ENCODE measurements at places on chromosomes 7 and 10.

GRCh38 chr7:52917982-52918578 is 117.4 kb upstream of the POM121L12 start:
- no peak for DNase-seq

DNA sequence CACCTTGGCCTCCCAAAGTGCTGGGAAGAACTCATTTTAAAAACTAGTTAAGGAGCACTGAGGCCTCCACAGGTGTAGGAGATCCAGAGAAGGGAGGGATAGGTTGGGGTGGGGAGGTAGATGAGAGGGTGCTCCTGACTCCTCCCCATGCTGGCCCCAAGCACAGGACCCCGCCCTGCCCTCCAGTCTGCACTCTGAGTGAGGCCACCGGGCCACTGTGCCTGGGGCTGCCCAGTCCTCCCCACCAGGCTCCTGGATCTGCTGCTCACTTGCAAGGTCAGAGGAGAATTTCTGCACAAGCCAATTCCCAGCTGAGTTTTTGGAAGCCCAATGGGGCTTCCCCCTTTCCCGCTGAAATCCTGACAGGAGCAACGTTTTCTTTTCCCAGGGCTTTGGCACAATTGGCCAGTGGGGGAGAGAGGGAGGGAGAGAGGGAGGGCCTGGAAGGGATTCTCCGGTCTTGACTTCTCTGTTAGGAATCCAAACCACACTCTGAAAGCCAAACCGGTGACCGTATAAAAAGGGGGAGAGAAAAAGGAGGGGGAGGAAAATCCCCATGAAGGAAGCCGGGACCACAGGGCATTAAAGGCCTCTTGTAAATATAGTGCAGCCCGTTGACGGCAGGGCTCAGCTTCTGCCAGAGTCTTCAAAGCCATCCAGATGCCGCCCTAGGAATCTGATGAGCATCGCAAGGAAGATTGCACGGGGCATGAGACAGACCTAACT is 116.2 kb downstream of the SH3PXD2A start:
- DNase-seq, result no peak

DNA sequence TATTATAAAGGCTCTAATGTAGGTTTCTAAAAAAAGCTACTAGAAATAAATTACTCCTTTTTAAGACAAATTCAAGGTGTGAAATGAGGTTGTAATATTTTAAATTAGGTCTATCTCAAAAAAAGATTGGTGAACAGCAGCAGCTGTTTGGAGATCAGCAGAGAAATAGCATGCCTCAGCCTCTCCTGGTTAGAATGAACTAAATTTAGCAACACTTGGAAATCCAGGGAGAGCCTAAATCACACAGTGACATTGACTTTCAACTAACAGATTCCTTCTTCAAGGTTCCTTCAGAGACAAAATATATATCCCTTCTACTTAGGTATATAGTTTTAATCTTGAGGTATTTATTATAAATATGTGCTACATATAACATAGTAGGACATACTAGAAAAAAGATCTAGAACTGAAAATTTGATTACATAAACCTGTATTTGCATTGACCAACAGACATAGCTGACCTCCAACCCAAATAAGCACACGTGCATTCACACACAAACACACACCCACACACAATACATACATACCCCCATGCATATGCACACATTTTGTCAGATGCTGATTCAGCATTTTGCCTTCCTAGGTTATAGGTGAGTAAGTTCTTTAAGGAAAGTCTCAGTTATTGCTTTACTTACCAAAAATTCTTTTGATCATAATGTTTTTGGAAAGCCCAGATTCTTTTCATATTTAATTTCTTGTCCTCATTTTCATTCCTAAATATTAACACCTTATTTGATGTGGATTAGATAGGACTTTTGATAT is 47.3 kb downstream of the DGKB start:
- no peak for DNase-seq

- no peak for DNase-seq
These were observed 57.7 kb upstream of the IGFBP3 start for GRCh38 chr7:45978731-45979211.

DNA sequence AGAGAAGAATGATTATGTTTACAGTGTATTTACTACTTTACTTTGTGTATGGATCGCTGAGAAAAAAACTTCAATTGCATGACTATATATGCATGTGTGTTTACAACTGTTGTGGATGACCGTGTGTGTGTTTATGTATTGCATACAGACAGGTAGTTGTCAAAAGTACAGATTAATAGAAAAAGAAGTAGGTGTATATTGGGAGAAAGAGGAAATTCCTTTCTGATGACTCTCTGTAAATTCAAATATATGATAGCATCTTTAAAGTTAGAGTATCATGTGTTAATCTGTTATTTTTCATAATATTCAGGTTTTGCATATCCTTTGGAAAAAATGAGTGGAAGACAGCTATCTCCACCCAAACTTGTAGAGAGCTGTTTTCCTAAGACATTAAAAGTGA is 160.4 kb upstream of the AGR3 start:
- no peak for DNase-seq

DNA sequence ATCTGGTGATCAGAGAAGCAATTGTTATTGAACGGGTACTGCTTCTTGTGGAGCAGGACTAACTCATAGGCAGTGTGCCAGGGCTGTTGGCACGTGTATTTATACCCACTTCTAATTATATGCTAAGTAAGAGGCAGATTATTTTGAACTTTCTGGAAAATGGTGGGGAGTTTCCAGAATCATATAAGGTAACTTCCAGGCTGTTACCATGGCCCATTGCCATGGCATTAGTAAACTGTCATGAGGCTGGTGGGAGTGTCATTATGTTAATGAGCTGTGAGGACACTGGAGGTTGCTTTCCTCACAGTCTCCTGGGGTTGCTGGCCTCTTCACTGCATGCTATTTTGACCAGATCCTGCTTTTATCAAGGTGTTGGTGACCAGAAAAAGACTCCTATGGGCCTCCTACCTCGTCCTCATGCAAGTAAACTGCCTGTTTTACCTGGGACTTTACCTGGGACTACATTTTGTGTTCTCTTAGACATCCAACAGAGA is 122.6 kb downstream of the KCND2 start:
- DNase-seq, result no peak

DNA sequence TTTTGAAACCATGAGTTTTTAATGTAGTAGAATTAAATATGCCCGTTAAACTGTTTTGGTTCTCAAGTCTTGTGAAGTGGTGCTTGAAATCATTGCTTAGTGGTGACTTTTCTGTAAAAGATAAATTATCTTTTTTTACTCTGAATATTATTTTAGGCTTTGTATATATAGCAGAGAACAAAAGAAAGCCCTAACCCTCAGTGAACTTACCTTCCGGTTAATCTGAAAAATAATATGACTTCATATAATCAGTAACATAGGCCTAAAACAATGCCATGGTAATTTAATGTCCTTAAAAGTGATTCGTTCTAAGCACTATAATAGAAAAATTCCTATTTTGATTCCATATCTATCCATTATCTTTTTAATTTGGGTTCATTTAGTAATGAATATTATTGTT is 21.8 kb downstream of the AKAP9 start:
- DNase-seq, result no peak

DNA sequence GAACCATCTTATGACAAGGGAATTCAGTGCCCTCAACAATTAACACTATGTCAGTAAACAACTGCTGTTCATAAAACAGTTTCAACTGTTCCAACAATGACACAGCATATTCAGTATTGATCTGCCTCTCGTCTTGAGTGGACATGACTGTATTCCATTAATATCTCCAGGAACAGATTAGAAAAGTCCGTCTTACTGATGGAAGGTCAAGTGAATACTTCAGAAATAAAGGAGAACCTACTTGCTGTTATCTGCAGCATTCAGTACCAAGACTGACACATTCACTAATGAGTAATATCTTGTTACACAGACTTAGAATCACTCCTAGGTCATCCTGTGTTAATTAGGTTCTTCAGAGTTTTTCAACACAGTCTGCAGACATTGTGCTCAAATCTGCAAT is 12.1 kb downstream of the KBTBD2 start:
- no peak for DNase-seq

- DNase-seq, result peak; percentile 59
These were observed 28.7 kb downstream of the PNPLA8 start for GRCh38 chr7:108497082-108497725.

DNA sequence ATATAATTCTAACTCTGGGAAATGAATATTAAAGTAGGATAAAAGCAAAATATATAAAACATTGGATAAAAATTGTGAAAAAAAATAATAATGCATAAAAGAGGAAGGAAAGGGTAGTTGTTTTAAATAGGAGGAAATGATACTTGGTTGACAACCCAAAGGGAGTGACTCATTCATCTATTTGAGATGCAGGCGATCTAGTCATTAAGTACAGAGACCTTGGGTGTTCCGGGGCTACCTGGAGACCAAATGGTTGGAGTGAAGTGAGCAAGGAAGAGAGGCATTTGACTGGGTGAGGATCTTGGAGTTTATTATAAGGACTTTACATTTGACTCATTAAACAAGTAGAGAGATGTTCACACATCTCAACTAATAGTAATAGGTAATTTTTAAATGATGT is 111.0 kb downstream of the LRRTM3 start:
- DNase-seq, result no peak

- no peak for DNase-seq
These were observed 38.0 kb downstream of the EGFR start for GRCh38 chr7:55056577-55057480.

DNA sequence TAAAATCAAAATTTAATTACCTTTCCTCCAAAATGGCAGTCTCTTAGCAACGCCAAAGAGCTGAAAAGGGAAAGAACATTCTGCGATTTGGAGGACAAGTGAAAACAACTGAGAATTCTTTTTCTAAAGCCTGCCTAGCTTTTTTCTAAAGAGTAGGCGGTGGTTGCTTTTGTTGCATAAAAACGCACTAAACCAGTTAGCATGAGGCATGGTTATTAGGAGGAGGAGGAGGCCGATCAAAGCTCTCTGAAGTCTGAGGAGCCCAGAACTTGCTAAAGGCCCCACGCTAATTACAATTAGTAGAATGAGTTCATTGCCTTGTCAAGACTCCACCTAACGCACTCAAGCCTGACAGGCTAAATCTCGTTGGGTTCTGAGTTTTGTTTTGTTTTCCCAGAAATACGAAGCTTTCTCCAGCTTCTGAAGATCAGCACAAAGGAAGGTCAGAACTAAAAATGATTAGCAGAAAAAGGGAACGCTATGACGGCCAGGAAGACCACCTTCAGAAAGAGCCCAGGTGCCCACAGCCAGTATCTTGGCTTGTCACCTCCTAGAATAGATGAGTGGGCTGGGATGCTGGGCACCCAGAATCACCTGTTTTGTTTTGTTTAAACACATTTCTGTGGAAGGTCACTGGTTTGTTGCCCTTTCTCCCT is 72.0 kb downstream of the FGFR2 start:
- no peak for DNase-seq

GRCh38 chr10:84525120-84525806 is 196.9 kb downstream of the CCSER2 start:
- no peak for DNase-seq

- no peak for DNase-seq
These were observed 5.8 kb downstream of the FBH1 start for GRCh38 chr10:5895804-5896203.

DNA sequence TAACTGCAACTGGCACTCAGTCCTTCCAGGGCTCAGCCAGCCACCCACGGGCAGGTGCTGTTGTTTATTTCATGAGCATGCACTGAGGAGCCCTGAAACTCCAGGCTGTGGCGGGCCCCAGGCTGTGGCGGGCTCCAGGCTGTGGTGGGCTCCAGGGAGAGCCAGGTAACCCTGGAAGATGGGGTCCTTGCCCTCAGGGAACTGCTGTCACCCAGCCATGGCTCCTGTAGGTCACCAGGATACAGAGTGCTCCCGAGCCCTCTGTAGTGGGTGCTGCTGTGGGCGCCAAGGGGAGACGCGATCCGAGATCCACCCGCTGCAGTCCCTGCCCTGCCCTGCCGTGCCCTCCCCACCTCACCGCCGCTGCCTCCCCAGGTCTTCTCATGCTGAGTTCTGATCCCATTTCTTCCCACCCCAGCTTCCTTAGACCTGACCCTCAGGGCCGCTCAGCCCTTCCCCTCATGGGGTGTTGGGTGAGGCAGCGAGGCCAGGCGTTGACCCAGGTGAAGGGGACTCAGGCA is 29.6 kb downstream of the LRRC27 start:
- DNase-seq, result no peak
